Bronchial epithelial cell (primary cell): ENCODE measurements at places on chromosomes 7 and 10.

GRCh38 chr10:48331436-48331835, 25.0 kb downstream of the MAPK8 start:
- no peak for DNase-seq

GRCh38 chr7:134703782-134704181, 57.1 kb downstream of the BPGM start:
- DNase-seq = no peak

- no peak for DNase-seq
Observed at GRCh38 chr10:74460812-74461211, 309.8 kb downstream of the ADK start.

GRCh38 chr7:32250471-32251260, 180.5 kb upstream of the PDE1C start:
- no peak for DNase-seq

DNA sequence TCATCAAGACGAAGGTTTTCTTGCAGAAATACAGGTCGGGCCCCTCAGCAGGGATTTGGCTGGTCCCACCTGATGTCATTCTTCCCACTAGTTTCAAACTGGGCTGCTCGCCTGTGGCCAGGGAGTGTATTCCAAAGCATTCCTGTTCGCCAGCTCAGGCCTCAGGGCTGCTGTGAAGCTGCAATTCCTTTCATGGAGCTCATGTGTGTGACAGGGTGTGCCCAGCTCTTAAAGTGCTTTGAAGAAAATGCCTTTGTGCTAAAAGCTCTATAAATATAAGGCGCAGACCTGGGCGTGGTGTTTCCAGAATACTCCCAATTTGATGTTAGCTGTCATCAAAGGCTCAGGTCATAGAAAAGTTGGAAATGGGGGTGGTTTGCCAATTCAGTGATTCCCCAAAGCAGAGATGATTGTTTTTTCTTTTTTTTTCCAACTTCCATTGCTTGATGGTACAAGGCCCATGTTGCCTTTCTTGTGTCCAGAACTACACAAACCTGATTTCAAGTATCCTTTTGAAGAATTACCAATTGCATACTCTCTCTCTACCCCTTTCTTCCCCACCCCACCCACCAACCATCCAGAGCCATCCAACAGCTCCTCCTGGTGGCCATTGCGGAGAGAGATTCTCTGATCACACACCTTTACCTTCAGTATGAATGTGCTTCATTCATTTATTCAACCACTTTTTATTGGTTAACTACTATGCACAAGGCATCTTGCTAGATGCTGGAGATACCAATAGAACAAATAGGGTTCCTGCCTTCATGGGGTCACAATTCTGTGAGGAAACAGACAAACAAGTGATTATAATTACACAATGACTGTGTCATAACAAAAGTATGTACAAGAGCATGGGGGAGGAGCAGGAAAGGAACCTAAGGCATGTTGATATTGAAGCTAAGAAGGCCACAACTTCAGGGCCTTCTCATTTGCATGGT, 297.3 kb upstream of the LYZL1 start:
- peak; percentile 72 for DNase-seq

DNA sequence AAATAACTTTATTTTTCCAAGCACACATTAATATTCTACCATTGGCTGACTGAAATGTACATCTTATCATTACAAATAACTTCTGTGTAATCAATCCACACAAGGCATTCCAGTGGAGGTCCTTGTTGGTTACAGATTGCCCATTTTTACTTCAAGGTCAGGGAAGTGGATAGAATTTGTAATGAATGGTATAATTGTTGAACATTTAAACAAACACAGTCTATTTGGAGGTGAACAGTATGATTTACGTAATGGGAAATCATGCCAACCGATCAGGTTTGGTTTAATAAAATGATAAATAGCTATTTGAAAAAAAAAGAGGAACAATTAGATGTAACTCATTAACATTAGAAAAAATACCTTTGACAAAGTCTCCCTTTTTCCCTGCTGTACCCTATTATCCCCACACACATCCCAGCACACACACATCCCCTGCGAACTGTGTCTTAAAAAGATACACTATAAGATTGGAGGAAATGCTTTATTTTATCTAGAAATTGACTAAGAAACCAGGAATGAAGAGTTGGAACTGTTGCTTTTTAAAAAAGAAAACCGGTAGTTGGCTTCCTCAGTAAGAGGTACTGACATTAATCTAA, 19.0 kb upstream of the ASZ1 start:
- no peak for DNase-seq

- DNase-seq = no peak
Observed at GRCh38 chr10:93126483-93127052, 52.9 kb downstream of the CYP26A1 start.

- DNase-seq = peak; percentile 71
Observed at GRCh38 chr7:39624442-39624807, 1.1 kb downstream of the RALA start.

DNA sequence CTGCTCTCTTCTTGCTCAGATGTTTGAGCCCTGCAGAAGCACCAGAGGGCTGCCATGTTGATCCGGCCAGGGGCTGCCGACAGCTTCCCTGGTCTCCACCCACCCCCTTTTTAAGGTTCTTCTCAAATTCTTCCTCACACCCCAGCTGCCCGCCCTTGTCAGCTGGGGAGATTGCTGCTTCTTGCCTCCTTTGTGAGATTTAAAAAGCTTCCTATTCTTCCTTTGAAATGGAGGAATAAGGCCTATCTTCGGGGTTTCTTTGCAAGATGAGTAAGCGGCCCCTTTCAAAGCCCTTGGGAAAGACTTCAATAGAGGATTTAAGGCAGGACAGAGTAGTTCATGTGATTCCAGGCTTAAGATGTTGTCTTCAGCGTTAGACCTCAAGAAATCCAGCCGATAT, 211.9 kb upstream of the SHH start:
- no peak for DNase-seq

DNA sequence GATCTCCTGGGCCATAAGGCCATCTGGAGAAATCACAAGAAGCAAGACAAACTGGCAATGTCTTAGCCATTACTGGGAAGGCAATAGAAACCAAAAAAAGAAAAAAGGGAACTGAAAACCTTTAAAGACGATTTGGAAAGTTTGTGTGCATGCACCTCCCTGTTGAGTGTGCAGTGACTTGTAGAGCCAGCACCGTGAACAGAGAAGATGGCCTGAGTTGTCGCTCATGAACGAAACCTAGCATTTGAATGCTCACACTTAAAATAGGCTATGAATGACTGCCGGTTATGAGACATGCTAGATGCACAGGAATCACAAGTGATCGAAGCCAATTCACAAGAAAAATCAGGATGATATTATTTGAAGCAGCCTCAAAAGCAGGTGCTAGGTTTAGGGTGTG, 151.3 kb upstream of the ADO start:
- DNase-seq = no peak

- DNase-seq = peak; percentile 49
Observed at GRCh38 chr7:117478836-117479224, 995 bp upstream of the CFTR start.

DNA sequence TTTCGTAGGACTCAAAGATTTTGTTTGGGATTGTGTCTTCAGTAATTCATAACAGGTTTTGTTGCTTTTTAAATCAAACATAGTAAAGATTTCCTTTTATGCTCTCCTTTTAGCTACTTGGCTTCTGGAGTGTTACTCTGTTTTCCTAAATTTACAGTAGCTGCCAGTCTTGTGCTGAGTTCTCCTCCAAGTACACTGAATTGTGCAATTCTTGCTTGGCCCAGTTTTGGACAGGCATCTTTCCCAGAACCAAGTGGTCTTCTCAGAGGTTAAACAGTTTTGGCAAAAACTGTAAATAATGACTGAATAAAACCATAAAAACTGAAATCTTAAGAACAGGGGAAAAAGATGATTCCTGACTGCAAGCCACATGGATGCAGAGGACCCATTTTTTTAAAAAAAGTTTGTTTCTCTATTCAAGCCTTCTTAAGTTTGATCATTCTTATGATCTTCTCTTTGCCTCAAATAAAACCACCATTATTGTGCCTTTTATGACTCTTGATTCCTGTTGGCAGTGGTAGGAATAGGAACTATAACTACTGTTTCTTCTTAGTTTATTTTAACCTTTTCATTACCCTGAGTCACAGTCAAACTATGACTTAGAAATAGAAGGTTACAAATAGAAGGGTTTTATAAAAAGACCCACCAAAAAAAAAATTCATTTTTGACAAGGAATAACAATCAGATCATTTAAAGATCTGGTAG, 88.0 kb downstream of the MDFIC start:
- no peak for DNase-seq

DNA sequence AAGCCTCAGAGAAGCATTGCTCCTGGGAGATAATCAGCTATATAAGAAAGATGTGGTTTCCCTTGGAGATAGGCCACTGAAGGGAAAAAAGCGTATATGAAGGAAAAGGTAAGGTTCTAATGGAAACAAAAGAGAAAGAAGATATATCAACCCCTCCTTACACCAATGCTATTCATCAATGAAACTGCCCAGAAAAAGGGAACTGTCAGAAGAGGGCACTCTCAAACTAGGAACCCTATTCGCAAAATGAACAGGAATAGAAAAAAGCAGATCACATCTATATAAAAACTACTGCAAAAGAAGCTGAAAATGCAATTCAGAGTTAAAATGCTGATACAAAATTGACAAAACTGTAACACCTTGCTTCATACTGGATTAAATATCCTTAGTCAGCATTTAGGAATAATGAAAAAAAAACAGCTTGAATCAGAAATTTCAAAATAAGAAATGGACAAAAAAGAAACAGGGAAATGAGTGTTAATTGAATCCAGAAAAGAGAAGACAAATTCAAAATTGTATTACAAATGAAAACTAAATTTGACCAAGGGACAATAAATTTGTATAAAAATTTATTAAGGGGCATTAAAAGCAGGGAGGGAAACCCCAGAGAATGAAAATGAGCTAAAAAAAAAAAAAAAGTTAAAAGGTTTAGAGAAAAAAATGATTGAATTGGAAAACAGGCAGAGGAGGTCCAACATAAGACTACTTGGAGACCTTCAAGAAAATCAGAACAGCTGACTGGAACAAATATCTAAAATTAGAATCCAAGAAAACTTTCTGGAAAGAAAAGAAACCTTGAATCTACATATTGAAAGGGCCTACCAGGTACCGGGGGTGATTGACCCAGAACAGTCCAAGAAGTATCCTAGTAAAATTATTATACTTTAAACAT, 17.9 kb downstream of the NHLRC2 start:
- DNase-seq = no peak

GRCh38 chr10:13633689-13634088, 46.9 kb downstream of the PRPF18 start:
- no peak for DNase-seq
